ENCODE measurements at places on chromosomes 12 and 14.

GRCh38 chr14:56952766-56953473, 142.6 kb upstream of the OTX2 start:
- no peaks in the 10 kb centered on the region for H3K27me3 ChIP-seq
- no peaks in the 10 kb centered on the region for H3K4me1 ChIP-seq
- H3K36me3 ChIP-seq, result no peaks in the 10 kb centered on the region
- no peak overlapping the region for H3K27ac ChIP-seq

DNA sequence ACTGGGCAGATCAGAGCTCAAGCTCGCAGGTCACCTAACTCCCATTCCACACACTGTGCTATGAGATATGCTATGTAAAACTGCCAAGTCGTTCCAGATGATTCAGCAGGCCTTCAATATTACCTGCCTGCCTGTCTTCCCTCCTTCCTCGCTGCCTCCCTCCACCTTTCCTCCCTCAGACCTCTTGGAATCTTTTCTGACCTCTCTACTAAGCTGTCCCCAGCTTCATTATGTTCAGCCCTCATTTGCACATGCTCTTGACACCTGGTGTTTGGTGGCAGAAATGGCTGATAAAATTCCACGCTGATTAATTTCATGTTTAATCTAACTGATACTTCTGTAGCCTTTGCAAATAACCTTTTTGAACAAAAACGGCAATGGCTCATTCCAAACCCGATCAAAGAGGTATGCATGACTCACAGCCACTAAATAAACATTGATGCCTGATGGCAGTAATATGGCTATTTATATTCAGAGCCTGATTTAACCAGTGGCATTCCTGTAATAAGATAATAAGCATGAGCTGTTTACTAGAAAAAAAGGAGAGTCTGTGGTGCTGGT, 130.8 kb upstream of the EGLN3 start:
- no peak for DNase-seq
- H3K4me3 ChIP-seq, result no peak overlapping the region
- peaks cover 13% of the 10 kb centered on the region for H3K4me1 ChIP-seq
- H3K36me3 ChIP-seq, result no peaks in the 10 kb centered on the region
- H3K27me3 ChIP-seq, result no peaks in the 10 kb centered on the region

- H3K4me1 ChIP-seq, result no peaks in the 10 kb centered on the region
- peak overlapping the region; percentile 10 for H3K4me3 ChIP-seq
- peaks cover 10% of the 10 kb centered on the region for H3K27me3 ChIP-seq
- no peaks in the 10 kb centered on the region for H3K36me3 ChIP-seq
- no peak for DNase-seq
- H3K27ac ChIP-seq, result no peak overlapping the region
Observed at GRCh38 chr14:102923201-102923924, 900 bp downstream of the AMN start.

DNA sequence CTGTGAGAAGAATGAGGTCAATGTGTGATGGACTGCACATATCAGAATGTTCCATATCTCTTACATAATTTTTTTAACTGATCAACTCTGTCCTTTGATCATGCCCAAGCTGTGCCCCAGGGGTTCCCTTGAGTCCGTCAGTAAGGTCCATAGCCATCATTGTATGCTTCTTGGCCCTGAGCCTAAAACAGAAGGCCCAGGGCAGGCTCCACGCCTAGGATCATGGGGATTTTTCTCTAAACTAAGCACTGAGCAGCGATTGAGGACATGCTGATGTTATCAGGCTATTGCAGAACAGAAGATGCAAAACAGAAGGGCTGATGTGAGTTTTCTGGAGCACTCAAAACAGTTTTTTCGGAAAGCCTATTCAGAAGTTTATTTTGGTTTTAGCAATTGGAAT, 20.9 kb downstream of the RNASE9 start:
- H3K4me3 ChIP-seq, result no peak overlapping the region
- no peak overlapping the region for H3K27ac ChIP-seq
- no peak for DNase-seq
- no peaks in the 10 kb centered on the region for H3K4me1 ChIP-seq

GRCh38 chr12:18753481-18754123, 15.7 kb downstream of the CAPZA3 start:
- H3K27me3 ChIP-seq, result no peaks in the 10 kb centered on the region
- peaks cover 30% of the 10 kb centered on the region for H3K4me1 ChIP-seq
- H3K36me3 ChIP-seq, result no peaks in the 10 kb centered on the region
- H3K27ac ChIP-seq, result 0 out of 3 replicates have a peak overlapping the region, but pooled peaks have one; percentile 67
